ENCODE measurements at places on chromosomes 6 and 20.

- no peak for DNase-seq
Measured at GRCh38 chr20:46928580-46929132, 34.0 kb downstream of the EYA2 start.

DNA sequence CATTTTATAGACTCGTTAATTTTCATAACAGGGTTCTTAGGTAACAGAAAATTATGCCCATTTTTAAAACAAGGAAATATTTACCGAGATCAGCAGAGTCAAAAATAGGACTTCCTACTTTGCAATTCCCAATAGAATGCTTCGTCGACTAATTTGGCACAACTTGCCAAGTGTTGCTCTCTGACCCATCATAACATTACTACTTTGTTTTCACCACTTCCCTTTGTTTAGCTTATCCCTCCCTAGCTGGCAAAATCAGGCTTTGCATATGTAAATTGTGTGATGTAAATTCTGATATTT lies 914 bp upstream of the RANBP9 start:
- DNase-seq, result no peak

DNA sequence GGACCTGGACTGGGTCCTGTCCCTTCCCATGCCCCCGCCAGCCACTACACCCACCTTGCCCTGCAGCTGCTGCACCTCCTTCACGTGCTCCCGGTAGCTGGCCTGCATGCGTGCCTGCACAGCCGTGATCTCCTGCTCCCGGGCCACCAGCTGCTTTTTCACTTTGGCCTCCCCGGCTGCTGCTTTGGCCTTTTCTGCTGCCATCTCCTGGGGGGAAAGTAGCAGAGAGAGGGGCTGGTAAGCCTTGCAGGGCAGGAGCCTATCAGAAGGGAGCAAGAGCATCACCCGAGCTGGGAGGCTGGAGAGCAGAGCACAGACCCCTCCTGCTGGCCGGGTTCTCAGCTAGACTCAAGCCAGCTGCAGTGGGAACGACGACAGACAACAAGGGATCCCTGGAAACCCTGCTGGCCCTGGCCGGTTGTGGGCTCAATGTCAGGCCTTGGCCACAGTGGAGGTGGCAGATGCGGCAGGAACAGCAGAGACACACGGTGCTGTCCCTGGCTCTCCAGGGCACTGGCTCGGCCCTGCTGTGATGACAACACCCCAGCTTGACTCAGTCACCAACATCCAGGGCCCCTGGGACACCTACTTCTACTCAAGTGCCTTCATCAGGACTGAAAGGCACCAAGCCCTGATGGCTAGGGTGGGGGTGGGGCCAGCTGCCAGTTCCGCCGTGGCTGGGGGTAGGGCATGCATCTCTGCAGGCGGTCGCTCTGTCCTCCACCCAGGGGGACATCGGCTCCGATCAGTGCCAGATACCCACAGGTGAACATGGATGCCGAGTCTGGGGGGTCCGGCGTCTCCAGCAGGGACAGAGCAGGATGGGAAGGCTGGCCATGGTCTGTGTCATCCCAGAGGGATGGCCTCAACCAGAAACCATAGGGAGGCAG lies 45.3 kb downstream of the RRBP1 start:
- DNase-seq, result no peak

- no peak for DNase-seq
Measured at GRCh38 chr6:137775227-137775626, 91.8 kb upstream of the TNFAIP3 start.

DNA sequence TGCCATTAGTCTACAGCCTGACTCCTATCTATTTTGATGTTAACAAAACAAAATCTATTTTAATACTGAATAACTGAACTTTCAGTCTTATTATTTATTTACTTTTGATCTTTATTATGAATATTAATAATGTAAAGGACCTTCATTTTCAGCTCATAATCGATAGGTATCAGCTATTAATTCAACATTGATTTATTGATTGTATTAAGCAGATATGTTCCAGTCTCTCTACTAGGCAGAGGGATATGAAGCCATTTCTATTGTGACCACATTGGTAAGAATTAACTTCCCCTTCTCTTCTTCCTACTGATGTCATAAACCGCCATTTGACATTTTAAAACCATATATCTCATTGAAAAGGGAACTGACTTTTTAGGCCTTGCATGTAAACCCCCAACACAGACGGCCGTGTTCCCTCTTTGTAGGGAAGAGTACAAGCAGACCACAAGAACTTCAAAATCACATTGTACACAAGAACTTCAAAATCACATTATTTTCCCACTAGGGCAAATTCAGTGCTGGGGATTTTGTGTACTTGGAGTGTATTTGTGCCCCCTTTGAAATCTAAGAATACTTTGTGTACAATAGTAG lies 69.5 kb upstream of the FABP7 start:
- DNase-seq, result no peak

DNA sequence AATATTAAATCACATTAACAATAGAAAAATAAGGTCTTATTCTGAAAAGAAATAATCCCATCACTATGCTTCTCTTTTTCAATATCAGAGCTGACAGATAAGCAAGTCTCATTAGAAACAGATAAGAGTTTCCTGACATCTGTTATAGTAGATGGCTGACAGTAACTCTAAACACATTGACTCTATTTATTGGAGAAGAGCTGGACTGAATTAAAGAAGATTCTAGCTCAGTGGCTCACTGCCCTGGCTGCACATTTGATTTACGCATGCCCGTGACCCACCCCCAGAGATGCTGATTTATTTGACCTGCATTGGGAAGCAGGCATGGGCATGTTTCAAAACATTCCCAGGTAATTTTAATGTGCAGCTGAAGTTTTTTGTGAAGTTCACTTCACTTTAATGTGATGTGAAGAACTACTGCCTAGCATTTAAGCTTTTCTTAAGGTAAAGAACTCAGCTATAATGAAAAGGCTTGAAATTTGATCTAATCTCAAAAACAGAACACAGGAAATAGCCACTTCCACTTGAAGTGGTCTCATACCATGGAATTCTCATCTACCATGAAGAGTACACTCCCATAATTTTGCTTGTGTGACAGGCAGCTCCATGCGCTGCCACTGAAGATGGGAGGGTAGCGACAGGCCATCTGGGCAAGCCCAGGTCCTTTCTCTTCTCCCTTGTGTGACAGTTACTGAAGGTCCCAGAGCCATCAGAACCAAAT lies 162.3 kb downstream of the TPBG start:
- DNase-seq, result no peak

DNA sequence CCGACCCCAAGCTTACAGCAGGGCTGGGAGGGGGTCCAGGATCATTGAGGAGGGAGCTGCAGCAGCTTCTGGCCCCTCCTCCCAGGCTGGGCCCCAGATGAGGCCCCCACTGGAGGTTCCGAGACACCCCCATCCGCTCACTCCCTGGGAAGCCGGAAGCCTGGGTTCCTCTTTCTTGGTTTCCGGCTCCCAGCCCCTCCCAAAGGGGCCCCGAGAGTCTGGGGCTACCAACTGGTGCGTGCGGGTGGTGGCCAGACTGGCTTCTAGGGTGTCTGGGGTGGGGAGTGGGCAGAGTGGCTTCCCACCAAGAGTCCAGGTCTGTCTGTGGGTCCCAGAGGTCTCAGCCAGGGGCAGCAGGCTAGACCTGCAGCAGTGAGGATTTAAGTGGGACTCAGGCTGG lies 2.2 kb downstream of the RGS19 start:
- DNase-seq, result no peak

DNA sequence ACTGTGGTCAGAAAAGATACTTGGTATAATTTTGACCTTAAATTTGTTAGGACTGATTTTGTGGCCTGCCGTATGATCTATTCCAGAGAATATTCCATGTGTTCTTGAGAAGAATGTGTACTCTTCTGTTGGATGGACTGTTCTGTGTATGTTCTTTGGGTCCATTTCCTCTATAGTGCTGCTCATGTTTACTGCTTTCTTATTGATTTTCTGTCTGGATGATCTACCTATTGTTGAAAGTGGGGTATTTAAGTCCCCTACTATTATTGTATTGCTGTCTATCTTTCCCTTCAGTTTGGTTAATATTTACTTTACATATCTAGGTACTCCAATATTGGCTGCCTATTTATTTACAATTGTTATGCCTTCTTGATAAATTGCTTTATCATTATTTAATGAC lies 298.4 kb downstream of the BCKDHB start:
- no peak for DNase-seq

GRCh38 chr6:29005183-29005885 lies at the start of gene ZNF311:
Gene ZNF311 (minus strand): TSS chr6:29005315. CDS start chr6:29003954, 1,361 bp downstream.
- DNase-seq, result no peak

All from RCC 7860 (cell line).